Tibial nerve (tissue), 4 donors: ENCODE measurements at places on chromosomes 3 and 15. TPM values are rescaled to one million over a fixed set of nuclear protein-coding genes. Genes with fewer than 3 reads are reported as not detected.

DNA sequence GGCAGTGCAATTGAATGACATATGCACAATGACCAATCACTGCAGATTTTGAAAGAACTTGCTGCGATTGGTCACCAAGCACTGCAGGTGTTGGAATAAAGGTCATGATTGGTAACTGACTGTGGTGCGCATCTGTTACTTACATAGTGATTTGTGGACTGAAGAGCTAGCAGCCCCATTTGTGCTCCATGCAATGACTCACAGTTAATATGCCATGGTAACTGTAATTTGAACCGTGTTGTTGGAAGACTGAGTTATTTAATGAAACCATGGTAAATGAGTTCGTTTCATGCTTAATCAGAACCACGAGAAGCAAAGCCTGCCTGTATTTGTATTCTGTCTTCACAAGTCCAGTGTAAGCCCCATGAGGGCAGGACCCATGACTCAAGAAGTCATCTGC is 220.5 kb downstream of the TJP1 start:
- no peak for DNase-seq

The COL6A6 gene
- total RNA-seq = not detected

The RBP2 gene
- not detected for total RNA-seq

The UBA7 gene
- 66.0 TPM for total RNA-seq

- no peak for DNase-seq
Observed at GRCh38 chr3:113741086-113741485, 5.0 kb downstream of the NAA50 start.

- DNase-seq = no peak
Observed at GRCh38 chr3:108953210-108953609, 469 bp downstream of the GUCA1C start.

The SLC12A1 gene
- total RNA-seq = not detected

DNA sequence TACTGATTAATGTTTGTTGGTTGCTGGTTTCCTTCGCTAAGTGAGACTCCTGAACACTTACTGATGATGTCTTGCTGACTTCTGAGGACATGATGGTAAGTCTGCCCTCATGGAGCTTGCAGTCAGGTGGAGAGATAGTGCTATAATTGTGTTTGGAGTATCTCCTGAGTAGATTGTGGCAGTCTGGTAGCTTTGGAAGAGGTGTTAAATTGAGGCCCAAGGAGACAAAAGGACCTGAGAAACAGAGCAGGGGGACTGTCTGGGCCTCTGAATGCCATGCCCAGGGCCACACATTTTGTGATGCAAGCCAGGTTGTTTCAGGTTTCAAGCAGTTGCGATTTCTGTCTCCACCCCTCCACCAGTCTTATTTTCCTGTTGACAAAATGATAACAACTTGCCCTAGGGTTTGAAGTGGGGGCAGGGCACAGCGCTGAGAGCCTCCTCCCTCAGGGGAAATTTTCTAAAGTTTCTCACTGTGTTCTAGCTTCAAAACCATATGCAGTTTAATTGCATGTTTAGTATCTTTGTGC is 16.7 kb downstream of the SMAD3 start:
- no peak for DNase-seq

DNA sequence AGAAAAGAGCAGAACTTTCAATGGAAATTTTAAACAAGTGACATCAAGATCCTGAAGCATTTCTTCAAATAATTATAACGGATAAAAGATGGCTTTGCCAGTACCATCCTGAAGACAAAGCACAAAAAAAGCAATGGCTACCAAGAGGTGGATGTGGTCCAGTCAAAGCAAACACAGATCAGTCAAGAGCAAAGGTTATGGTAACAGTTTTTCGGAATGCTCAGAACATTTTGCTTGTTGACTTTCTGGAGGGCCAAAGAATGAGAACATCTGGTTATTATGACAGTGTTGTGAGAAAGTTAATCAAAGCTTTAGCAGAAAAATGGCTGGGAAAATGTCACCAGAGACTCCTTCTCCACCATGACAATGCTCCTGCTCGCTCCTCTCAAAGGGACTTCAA is 31.5 kb downstream of the FEM1B start:
- no peak for DNase-seq

DNA sequence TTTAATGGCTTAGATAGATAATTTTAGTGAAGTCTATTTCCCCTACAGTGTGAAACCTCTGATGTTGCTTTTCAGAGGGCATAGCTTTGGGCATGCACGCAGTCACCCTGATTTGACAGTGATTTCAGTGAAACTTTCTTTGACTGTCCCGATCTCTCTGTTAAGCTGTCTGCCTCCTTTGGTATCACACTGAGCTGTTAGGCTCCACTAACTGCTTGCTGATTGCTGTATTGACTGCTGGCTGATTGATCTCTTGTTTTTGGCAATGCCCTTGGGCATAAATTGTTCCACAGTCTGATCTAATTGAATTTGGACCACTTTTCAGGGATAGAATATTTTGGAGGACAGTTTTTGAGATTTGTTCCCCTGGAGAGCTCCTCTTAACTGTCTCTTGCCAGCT is 68.5 kb upstream of the CCDC54 start:
- no peak for DNase-seq

DNA sequence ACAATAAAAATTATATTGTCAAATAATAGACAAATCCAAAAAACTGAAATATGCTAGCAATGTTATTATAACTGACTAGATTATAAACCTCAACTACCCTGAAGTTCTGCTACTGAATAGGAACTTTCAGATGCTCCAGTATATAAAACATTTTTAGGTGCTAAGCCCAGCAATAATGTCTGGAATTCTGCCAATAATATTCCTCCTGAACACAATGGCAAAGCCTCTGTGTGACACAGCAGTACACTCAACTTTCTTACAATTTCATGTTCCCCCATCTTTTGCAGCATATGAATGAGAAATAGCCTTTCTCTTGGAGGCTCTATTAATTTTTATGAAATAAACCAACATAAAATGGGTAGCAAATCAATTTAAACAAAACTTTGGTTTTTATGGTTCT is 29.5 kb downstream of the ATOSA start:
- DNase-seq = no peak

DNA sequence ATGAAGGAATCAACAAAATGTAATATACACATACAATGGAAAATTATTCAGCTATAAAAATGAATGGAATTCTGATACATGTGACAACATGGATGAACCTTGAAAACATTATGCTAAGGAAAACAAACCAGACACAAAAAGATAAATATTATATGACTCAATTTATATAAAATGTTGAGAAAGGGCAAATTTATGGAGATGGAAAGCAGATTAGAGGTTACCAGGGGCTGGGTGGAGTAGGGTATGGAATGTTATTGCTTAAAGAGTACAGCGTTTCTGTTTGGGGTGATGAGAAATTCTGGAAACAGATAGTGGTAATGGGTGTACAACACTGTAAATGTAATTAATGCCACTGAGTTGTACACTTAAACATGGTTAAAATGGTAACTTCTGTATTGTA is 50.9 kb downstream of the EMC4 start:
- no peak for DNase-seq

- no peak for DNase-seq
Observed at GRCh38 chr3:64594134-64594533, 93.7 kb downstream of the ADAMTS9 start.

The GOLGA8M gene
- 5.9 TPM for total RNA-seq

- DNase-seq = no peak
Observed at GRCh38 chr15:39059917-39060316, 495.3 kb upstream of the RASGRP1 start.

The ZDHHC23 gene
- total RNA-seq = 3.5 TPM

DNA sequence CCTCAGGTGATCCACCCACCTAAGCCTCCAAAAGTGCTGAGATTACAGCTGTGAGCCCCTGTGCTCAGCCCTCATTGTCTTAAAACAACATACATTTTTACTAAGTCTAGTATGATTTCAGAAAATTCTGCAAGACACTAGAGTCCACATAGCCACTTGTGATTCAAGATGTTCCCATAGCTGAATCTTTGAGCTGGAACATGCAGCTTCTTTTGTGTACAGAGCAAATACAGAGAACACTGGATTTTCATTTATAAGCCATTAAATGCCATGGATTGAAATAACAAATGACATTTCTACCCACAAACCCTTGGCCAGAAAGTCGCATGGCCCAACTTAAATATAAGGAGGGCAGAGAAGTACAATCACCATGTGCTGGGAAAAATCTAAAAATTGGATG is 1489.2 kb upstream of the GBE1 start:
- no peak for DNase-seq

- DNase-seq = no peak
Observed at GRCh38 chr15:40137303-40138200, 23.3 kb upstream of the BUB1B start.

DNA sequence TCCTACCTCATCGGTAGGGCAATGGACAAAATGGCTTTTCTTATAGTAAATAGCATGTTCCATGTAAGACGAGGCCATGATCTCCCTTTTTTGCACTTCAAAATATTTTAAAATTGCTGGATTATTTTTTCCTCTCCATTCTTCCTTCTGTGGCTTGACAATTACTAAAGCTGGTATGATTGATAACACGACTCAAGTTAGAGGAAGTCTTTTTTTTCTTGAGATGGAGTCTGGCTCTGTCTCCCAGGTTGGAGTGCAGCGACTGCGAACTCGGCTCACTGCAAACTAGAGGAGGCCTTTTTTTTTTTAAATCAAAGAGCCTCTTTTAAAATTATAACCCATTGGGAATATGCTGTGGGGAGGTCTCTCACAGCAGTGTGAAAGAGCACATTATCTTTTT is 124.5 kb upstream of the TBL1XR1 start:
- no peak for DNase-seq

DNA sequence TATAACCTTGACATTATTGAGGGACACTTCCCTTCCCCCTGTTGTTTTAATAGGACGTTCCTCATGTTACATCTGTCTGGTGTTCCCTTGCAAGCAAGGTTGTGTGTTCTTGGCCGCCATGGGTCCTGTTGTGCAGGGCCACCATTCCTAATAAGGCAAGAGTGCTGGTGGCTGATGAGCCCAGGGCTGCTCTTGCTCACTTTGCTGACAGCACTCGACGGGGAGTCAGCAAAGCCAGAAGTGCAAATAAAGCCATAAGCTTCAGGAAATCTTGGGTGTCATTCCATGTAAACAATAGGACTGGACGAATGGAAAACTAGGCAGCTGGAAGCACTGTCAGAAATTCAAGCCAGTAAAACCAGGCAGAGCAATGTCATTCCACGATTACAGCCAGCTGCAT is 75.8 kb downstream of the SQOR start:
- DNase-seq = no peak

DNA sequence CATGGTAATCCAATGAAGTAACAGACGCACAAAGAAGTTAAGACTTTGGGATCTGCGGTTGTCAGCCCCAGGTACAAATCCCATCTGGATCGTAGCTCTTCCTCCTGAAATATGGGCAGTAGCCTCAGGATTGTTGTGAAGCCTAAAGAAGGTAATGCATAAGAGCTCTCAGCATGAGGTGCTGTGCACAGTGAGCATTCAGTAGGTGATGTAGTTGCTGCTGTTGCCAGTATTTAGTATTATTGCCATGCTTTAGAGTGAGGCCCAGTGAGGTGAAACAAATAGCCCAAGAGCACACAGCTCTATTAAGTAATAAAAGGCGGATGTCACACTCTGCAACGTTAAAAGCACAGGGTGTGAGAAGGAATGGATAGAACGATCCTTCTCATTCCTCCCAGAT is 225.7 kb downstream of the GABRG3 start:
- DNase-seq = no peak

DNA sequence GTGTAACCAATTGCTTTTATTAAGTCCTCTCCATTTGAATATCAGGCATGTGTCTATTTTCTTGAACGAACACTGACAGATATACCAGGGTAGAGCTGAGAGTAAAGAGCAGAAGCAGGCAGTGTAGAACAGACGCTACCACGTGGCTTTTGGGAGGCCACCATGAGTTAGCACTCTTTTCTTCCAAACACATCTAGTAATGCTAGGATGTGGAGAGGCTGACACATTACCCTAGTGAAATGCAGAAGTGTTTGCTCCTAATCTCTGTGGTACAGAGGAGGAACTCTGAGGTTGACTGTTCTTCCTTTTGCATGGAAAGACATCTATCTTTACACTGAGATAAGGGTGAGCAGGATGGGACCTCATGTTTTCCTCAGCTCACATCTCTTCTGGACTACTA is 216.3 kb downstream of the SATB1 start:
- DNase-seq = no peak

GRCh38 chr15:74252291-74252690 is 16.2 kb downstream of the CCDC33 start:
- no peak for DNase-seq

GRCh38 chr3:10883478-10884234 is 67.6 kb downstream of the SLC6A11 start:
- DNase-seq = no peak

The ZNF662 gene
- total RNA-seq = 9.0 TPM

The UBE2E2 gene
- total RNA-seq = 222 TPM

The SPATA12 gene
- total RNA-seq = not detected

GRCh38 chr3:171770689-171771620 is 39.3 kb downstream of the PLD1 start:
- DNase-seq = no peak

- DNase-seq = no peak
Observed at GRCh38 chr3:17707813-17708543, 34.5 kb downstream of the TBC1D5 start.

DNA sequence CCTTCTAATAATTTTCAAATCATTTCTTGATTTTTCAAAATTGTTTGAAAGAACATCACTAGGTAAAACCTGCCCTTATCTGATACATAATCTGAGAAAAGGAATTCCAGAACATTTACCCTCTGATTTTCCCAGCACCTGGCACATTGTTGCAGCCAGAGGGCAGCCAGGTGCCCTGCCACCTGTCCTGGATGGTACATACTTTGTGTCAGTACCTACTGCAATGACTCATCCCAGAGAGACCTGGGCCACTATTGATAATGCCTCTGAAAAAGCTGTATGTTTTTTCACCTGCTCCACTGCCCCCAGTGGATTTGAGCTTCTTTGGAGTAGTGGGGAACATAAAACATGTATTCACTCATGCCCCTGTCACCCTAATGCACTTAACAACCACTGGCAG is 648.9 kb upstream of the GBE1 start:
- no peak for DNase-seq

The ANKDD1A gene
- 18.2 TPM for total RNA-seq

The GPR160 gene
- total RNA-seq = 1.7 TPM

The ZPLD1 gene
- not detected for total RNA-seq

GRCh38 chr15:65638681-65639089 is 16.9 kb downstream of the SLC24A1 start:
- peak; percentile 34 for DNase-seq

The CCR5 gene
- total RNA-seq = 1.2 TPM

- no peak for DNase-seq
Observed at GRCh38 chr15:39513936-39514335, 66.9 kb upstream of the THBS1 start.
